ENCODE measurements at places on chromosomes 5 and 9. TPM values are rescaled to one million over a fixed set of nuclear protein-coding genes. Genes with fewer than 3 reads are reported as not detected.
A peak's percentile ranks its signal among the peaks of the same experiment; 100 is the strongest.

The LPCAT1 gene
- polyA plus RNA-seq = 22.3 TPM

The C5orf63 gene
- polyA plus RNA-seq = 7.8 TPM

The CARD9 gene
- 2.6 TPM for polyA plus RNA-seq

The ANKRD31 gene
- polyA plus RNA-seq = 0.27 TPM

The CTXN3 gene
- not detected for polyA plus RNA-seq

The SPINK6 gene
- not detected for polyA plus RNA-seq

The ENC1 gene
- polyA plus RNA-seq = 6.8 TPM

The SLC6A3 gene
- polyA plus RNA-seq = not detected

The FOXD4L5 gene
- polyA plus RNA-seq = 0.03 TPM

The SEC24A gene
- polyA plus RNA-seq = 23.3 TPM

DNA sequence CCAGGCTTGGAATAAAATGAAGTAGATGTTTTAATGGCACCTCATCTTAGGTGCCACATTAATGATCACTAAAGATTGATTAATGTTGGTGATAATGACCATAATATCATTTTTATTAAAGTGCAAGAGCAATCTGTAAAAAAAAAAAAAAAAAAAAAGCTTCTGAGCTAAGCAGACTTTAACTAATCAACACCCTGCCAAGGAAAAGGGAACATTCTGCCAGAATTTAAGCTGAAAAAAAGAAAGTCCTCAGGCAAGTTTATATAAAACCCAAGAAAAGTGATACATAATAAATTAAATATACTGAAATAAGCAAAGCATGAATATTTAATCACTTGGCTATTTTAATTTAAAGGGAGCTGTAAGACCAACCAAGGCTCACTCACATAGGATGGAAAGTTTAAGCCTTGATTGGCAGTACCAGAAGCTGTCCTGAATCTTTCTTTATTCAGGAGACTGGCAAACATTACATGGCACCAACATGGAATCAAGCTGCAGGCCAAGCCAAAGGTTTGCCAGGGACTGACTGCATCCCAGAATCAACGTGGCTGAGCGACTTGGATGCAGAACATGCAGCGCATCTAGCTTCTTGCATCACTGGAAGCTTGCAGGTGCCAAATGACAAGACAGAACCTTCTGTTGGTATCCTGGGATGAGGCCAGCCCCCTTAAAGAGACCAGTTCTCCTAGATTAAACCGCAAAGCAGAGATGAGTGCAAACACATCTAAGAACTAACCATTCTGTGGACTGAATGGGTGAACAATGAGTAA is 413.6 kb downstream of the ENC1 start:
- H3K36me3 ChIP-seq = no peaks in the 10 kb centered on the region
- no peak overlapping the region for H3K27ac ChIP-seq
- H3K4me3 ChIP-seq = no peak overlapping the region
- DNase-seq = no peak

- H3K27ac ChIP-seq = no peak overlapping the region
- no peaks in the 10 kb centered on the region for H3K27me3 ChIP-seq
- no peak overlapping the region for H3K4me3 ChIP-seq
- no peak for DNase-seq
- no peaks in the 10 kb centered on the region for H3K36me3 ChIP-seq
These were observed 27.5 kb downstream of the ERP44 start for GRCh38 chr9:100071271-100071670.

- no peak overlapping the region for H3K4me3 ChIP-seq
- H3K4me1 ChIP-seq = no peaks in the 10 kb centered on the region
- no peak overlapping the region for H3K27ac ChIP-seq
- H3K36me3 ChIP-seq = no peaks in the 10 kb centered on the region
- H3K27me3 ChIP-seq = no peaks in the 10 kb centered on the region
These were observed 258.7 kb downstream of the TRIM32 start for GRCh38 chr9:116945817-116946216.

DNA sequence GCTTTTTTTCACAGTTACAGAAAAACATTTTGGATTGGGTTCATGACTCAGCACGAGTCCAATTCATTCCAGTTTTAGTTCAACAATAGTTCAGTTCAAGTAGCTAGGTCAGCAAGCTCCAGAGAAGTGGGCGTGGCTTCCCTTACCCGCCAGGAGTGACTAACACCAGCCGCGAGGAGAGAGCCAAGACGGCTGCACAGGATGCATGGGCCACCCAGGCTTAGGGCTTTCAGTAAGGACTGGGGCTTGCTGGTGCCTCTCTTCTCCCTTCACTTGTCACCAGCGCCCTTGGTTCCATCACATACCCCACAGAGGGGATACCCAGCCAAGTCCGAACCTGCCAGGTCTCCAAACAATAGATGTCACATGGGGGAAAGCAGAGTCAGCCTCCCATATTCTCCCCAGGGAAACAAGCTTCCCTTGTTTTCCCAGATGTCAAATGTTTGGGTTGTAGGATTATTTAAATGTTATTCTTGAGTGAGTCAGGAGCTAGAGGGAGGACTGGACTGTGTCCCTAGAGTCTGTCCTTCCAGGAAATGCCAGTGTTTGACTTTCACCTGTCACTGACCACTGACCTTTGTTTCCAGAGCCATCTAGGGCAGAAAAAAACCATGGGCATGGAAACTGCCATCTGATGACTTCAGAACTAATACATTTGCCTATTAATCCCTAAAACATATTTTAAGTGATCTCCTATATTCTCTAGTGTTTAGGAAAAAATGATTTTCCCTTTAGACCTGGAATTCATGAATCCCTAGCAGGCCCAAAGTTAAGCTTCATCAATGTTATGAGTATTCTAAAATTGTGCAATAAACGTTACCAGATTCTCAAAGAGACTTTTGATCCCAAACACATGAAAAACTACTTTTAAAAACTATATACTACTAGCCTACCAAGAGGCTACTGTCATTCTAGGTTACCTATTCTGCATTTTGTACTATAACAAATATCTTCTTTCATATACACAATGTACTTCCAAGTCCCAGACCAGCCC is 51.9 kb downstream of the NIPAL4 start:
- peaks cover 22% of the 10 kb centered on the region for H3K36me3 ChIP-seq
- peak overlapping the region; percentile 14 for H3K27ac ChIP-seq
- no peaks in the 10 kb centered on the region for H3K27me3 ChIP-seq

- H3K27ac ChIP-seq = no peak overlapping the region
- peak; percentile 34 for DNase-seq
These were observed 267.7 kb downstream of the ADAMTS6 start for GRCh38 chr5:65213921-65214525.

- DNase-seq = no peak
- peaks cover 7% of the 10 kb centered on the region for H3K4me1 ChIP-seq
- H3K27me3 ChIP-seq = no peaks in the 10 kb centered on the region
- H3K27ac ChIP-seq = no peak overlapping the region
- H3K4me3 ChIP-seq = no peak overlapping the region
These were observed 430.1 kb upstream of the MEF2C start for GRCh38 chr5:89313044-89313443.

DNA sequence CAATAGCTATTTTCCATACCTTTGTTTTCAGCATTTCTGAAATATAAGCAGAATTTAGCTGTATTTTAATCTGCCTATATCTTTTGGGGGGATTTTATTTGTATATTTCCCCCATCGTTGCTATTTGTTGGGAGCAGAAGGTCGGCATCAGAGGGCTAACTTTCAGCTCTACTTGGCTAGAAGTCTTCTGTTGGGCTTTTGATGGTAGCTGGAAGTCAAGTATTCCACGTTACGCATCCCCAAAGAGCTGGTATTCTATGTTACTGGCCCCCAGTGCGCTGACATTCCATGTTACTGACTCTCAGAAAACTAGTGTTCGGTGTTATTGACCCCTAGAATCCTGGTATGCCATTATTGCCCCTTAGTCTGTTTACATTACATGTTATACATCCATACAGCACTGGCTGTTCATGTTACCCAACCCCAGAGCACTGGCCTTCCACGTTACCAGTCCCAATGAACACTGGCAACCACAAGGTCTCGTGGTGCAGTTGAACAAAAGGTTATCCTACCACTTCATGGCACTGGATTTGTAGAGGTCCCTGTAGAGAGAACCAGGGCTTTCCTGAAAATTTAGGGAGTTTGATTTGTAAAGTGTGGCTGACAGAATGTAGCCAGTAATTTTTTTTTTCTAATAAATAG is 278.1 kb upstream of the CD180 start:
- no peaks in the 10 kb centered on the region for H3K36me3 ChIP-seq
- H3K27ac ChIP-seq = no peak overlapping the region
- DNase-seq = no peak
- no peaks in the 10 kb centered on the region for H3K4me1 ChIP-seq
- no peak overlapping the region for H3K4me3 ChIP-seq

- H3K4me1 ChIP-seq = no peaks in the 10 kb centered on the region
- no peak overlapping the region for H3K27ac ChIP-seq
These were observed 363.9 kb upstream of the SEMA6A start for GRCh38 chr5:116938488-116938887.

DNA sequence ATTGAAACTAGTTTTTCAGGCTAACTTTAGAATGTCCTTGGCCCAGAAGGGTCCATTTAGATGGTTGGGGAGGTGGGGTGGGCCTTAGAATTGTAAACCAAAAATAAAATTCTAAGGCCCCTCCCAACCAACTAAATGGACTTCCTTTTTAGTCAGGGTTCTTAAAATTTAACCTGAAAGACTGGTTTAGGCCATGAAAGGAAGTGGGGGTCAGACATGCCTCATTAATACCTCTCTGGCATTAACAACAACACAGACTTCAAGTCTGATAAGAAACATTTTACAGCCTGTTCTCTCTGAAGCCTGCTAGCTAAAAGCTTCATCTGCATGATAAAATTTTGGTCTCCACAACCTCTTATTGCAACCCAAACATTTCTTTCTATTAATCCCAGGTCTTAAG is 65.5 kb upstream of the TNC start:
- H3K4me3 ChIP-seq = no peak overlapping the region
- H3K4me1 ChIP-seq = no peaks in the 10 kb centered on the region
- H3K36me3 ChIP-seq = no peaks in the 10 kb centered on the region
- DNase-seq = no peak
- no peaks in the 10 kb centered on the region for H3K27me3 ChIP-seq
- H3K27ac ChIP-seq = no peak overlapping the region

GRCh38 chr9:16289639-16290038 is 580.8 kb downstream of the BNC2 start:
- H3K27ac ChIP-seq = no peak overlapping the region
- H3K27me3 ChIP-seq = no peaks in the 10 kb centered on the region
- no peak for DNase-seq
- no peaks in the 10 kb centered on the region for H3K36me3 ChIP-seq
- H3K4me3 ChIP-seq = no peak overlapping the region

- H3K27me3 ChIP-seq = no peaks in the 10 kb centered on the region
- no peak overlapping the region for H3K4me3 ChIP-seq
- no peak for DNase-seq
- H3K27ac ChIP-seq = no peak overlapping the region
- no peaks in the 10 kb centered on the region for H3K36me3 ChIP-seq
These were observed 10.0 kb downstream of the TCF7 start for GRCh38 chr5:134124289-134125038.

DNA sequence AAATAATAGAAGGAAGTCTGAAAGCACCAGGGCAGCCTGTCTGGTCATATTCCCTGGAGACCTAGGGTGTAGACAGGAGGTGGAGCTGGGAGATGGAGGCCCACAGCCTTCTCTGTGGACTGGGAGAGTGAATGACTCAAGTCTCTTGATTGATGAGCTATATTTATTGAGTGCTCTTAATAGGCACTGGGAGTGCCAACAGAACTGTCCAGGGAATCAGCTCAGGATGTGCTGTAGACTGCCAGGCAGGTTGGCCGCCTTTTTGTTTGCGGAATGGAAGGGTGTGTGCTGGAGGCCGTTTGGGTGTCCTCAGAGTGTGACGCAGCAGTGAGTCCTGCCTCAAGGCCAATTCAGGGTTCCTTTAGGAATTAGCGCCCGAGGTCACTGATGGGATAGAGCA is 33.4 kb upstream of the POMT1 start:
- H3K36me3 ChIP-seq = peaks cover 53% of the 10 kb centered on the region
- no peak overlapping the region for H3K27ac ChIP-seq
- no peak overlapping the region for H3K4me3 ChIP-seq

- no peak overlapping the region for H3K4me3 ChIP-seq
- H3K4me1 ChIP-seq = no peaks in the 10 kb centered on the region
- no peak overlapping the region for H3K27ac ChIP-seq
- no peaks in the 10 kb centered on the region for H3K27me3 ChIP-seq
- DNase-seq = no peak
- H3K36me3 ChIP-seq = peaks cover 14% of the 10 kb centered on the region
These were observed 15.0 kb downstream of the CARD19 start for GRCh38 chr9:93111001-93111370.

- H3K27ac ChIP-seq = no peak overlapping the region
- H3K36me3 ChIP-seq = no peaks in the 10 kb centered on the region
- H3K4me1 ChIP-seq = no peaks in the 10 kb centered on the region
- no peak overlapping the region for H3K4me3 ChIP-seq
- peaks cover 2% of the 10 kb centered on the region for H3K27me3 ChIP-seq
These were observed 61.1 kb upstream of the HRH2 start for GRCh38 chr5:175596761-175597189.

- no peak overlapping the region for H3K4me3 ChIP-seq
- H3K27me3 ChIP-seq = no peaks in the 10 kb centered on the region
- no peak overlapping the region for H3K27ac ChIP-seq
- DNase-seq = peak; percentile 93
These were observed 114.3 kb downstream of the CRB2 start for GRCh38 chr9:123470121-123470782.

DNA sequence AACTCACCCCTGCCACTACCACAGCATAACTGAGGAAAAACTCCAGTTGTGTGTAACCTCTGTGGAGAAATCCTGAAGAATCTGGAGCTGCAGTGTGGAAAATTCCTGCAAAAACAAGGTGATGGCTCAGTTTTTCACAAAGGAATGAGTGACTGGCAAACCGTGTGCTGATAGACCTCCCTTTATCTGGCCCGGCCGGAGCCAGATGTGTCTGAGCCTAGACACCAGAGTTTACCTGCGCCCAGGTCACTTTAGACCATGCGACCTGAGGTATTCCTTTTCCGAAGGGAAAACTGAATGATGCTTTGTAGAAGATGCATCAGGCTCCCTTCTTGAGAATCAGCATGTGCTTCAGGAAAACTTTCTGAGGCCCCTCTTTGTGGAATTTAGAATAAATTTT is 16.2 kb downstream of the SLC25A48 start:
- H3K4me3 ChIP-seq = no peak overlapping the region
- no peak for DNase-seq
- H3K4me1 ChIP-seq = no peaks in the 10 kb centered on the region
- no peak overlapping the region for H3K27ac ChIP-seq

- no peaks in the 10 kb centered on the region for H3K27me3 ChIP-seq
- peaks cover 8% of the 10 kb centered on the region for H3K4me1 ChIP-seq
These were observed 14.1 kb upstream of the SPARC start for GRCh38 chr5:151700820-151701219.

- H3K27me3 ChIP-seq = no peaks in the 10 kb centered on the region
- H3K36me3 ChIP-seq = no peaks in the 10 kb centered on the region
- no peak overlapping the region for H3K4me3 ChIP-seq
These were observed 38.6 kb downstream of the GTF3C4 start for GRCh38 chr9:132708769-132709430.

- H3K4me1 ChIP-seq = no peaks in the 10 kb centered on the region
- H3K27me3 ChIP-seq = no peaks in the 10 kb centered on the region
- no peak for DNase-seq
- H3K36me3 ChIP-seq = no peaks in the 10 kb centered on the region
These were observed 382.7 kb upstream of the CDH10 start for GRCh38 chr5:25027526-25027925.
